IPS-NIHi11 (cell line): ENCODE measurements at places on chromosomes 2 and 18.

GRCh38 chr2:123732563-123732962 is 292.5 kb upstream of the CNTNAP5 start:
- no peak for DNase-seq

GRCh38 chr2:107091163-107091864 is 205.3 kb upstream of the ST6GAL2 start:
- peak; percentile 13 for DNase-seq

DNA sequence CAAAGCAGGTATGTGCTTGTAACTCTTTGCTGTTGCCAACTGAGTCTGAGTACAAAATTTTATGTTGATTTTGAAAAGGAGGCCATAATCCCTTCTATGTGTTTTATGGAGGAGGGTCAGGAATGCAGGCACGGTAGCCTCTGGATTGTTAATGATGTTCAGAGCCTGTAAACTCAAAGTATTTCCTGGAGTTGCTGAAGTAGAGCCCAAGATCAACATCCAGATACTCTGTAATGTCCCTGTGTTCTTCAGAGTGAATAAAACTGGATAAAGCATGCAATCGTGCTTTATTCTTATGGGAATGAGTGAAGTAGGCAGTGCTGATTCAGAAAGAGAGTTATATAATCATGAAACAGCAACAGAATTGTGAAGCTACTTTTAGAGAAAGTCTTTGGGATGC is 61.8 kb upstream of the CHRNA1 start:
- DNase-seq = no peak

- no peak for DNase-seq
Measured at GRCh38 chr18:36017232-36017631, 44.8 kb downstream of the RMP24 start.

- no peak for DNase-seq
Measured at GRCh38 chr2:45728458-45728942, 77.0 kb downstream of the PRKCE start.

GRCh38 chr2:10348891-10349290 is 46.2 kb downstream of the HPCAL1 start:
- DNase-seq = no peak

GRCh38 chr18:51196118-51196810 is 1.2 kb downstream of the MEX3C start:
- DNase-seq = no peak

GRCh38 chr2:135066710-135067109 is 14.6 kb downstream of the RAB3GAP1 start:
- no peak for DNase-seq

- DNase-seq = no peak
Measured at GRCh38 chr18:55345103-55345950, 242.7 kb downstream of the TCF4 start.

DNA sequence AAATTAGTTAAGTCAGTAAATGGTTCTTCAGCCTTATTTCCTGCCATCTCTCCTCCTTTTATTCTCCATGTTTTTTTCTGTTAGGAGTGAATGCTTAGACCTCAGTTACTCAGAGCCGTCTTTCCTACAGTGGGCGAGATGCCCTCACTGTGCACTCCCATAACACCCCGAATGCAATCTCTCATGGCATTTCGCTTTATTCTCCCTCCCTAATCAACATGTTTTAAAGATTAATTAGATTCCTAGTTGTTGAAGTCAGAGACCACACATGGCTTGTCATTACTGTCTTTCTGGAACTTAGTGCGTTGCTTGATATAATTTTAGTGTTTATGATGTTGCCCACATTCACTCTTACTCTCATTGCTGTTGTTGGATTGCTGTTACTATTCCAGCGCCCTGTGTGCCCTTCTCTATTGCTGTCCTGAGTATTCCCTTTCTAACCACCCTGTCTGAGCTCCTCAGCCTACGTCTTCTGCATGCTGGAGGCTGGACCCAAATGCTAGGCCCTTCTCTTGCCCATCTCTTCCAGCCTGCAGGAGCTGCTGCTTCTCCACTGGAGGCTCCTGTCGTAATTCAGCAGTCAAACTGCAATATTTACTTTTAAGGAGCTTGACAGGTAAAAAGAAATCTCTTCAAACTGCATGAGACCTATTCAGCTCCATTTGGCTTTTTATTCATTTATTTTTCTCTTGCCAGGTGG is 99.3 kb downstream of the MAP2 start:
- no peak for DNase-seq

- DNase-seq = no peak
Measured at GRCh38 chr2:8309131-8309530, 372.7 kb upstream of the ID2 start.

GRCh38 chr2:233418761-233419546 is 64.7 kb downstream of the DGKD start:
- no peak for DNase-seq

DNA sequence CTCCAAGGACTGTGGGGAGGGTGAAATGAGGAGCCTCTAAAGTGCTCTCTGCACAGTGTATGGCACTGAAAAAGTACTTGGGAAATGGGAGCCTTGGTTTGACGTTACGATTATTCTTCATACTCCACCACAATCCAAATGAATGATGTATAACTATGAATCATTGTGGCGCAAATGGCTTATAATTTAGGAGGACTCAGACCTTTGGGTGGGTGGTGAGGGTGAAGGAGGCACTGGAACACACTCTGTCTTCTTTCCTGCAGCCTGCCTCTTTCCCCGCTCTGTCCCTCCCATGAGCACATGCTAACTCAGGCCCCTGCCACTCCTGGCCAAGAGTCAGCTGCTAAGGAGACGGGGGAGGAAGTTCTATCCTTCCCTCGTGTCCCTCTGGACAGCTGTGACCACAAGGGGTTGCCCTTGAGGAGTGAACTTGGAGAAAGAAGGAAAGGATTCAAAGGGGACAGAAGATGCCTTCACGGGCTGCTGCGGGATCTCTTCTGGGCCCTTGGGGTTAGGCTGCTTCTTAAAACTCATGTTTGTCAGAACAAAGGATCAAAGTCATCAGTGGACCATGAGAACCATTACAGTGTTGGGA is 36.5 kb downstream of the POLR1A start:
- no peak for DNase-seq

GRCh38 chr2:69628325-69629021 is 15.1 kb downstream of the AAK1 start:
- no peak for DNase-seq

GRCh38 chr2:234406085-234406484 is 90.8 kb downstream of the ARL4C start:
- DNase-seq = no peak

GRCh38 chr2:232871418-232871834 is 1.4 kb downstream of the SNORC start:
- DNase-seq = no peak

- no peak for DNase-seq
Measured at GRCh38 chr2:64939332-64939917, 49.8 kb upstream of the SLC1A4 start.

DNA sequence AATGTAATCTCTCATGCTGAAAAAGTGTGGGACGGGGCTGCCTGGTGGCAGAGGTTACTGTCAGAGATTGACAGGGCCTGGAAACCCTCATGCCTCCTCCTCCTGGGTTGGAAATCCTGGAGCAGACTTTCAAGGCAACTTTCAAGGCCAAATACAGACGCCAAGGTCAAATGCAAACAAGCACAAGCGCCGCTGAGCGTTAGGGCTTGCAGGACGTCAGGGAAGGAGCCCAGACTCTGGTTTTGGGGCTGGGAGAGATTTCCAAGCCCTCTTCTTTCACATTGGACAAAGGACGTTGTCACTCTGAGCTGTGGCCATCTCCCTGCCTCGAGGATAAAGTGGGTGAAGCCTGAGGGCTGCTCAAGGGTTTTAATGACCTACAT is 120.1 kb downstream of the TWIST2 start:
- DNase-seq = no peak

DNA sequence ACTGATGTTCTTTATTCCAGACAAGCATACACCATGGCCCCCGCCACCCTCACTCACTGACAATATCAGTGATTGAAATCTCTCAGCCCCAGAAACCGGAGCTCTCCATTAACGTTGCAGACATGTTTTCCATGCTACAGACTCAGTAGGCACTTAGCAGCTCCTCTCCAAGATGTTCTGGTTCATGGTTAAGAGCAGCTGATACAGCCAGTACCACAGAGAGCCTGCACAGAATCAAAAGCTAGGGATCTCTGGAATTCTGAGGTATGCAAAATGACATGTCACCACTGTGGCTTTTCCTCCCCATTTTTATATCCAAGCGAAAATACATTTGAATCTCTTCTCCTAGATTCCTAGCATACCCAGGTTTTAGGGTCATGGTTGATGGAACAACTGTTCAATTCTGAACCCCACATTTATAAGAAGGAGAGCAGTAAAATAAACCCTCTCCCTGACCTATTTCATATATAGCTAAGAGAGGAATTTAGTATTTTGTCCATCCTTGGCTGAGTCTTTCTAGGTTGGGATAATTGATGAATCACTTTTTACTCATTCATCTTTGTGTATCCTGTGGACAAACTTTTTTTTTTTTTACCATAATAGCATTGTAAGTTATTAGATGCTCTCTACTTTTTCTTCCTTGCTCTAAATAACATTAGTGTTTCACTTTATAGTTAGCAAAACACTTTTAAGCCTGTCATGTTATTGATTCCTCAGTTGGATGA is 488.4 kb upstream of the PIK3C3 start:
- no peak for DNase-seq

GRCh38 chr2:108586631-108587030 is 52.4 kb downstream of the LIMS1 start:
- no peak for DNase-seq

- no peak for DNase-seq
Measured at GRCh38 chr2:43717322-43717721, 41.1 kb upstream of the C1GALT1C1L start.

GRCh38 chr2:182817558-182817957 is 48.9 kb downstream of the FRZB start:
- no peak for DNase-seq

GRCh38 chr18:38301621-38302020 is 736.0 kb upstream of the CELF4 start:
- no peak for DNase-seq

DNA sequence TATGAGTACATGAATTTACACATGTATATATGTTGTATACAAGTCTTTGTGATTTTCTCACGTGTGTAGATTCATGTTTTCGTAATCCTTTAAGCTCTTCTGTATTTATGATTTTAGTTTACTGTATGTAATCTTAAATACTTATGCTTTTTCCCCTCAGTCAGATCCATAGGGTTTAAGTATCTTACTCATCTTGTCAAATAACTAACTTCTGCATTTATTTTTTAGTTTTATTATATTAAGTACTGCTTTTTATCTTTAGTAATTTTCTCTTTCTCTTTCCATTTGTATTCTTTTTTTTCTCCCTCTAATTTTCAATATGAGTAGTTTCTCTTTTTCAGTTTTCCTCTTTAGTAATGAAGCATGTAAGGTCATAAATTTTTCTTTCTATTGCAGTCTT is 179.4 kb downstream of the LCLAT1 start:
- DNase-seq = no peak

GRCh38 chr18:56804395-56804794 is 153.2 kb downstream of the WDR7 start:
- DNase-seq = no peak

DNA sequence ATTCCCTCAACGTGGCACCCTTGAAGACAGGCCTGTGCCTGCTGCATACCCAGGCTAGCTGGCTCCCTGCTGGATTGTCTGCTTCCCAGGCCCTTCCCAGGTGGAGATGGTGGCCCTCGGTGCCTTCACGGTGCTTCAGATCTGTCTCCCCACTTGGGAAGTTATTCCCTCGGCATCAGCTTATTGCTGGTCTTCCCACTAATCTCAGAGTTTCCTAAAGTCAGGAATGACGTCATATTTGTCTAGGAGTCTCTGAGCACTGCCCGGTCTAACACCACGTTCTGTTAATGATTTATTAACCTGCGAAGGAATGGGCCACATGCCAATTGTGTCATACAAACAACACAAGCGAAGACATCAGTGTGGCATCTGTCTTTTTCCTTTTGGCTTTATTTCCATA is 269.8 kb upstream of the ID2 start:
- DNase-seq = no peak

GRCh38 chr18:48803518-48803917 is 147.2 kb downstream of the SMAD7 start:
- no peak for DNase-seq

DNA sequence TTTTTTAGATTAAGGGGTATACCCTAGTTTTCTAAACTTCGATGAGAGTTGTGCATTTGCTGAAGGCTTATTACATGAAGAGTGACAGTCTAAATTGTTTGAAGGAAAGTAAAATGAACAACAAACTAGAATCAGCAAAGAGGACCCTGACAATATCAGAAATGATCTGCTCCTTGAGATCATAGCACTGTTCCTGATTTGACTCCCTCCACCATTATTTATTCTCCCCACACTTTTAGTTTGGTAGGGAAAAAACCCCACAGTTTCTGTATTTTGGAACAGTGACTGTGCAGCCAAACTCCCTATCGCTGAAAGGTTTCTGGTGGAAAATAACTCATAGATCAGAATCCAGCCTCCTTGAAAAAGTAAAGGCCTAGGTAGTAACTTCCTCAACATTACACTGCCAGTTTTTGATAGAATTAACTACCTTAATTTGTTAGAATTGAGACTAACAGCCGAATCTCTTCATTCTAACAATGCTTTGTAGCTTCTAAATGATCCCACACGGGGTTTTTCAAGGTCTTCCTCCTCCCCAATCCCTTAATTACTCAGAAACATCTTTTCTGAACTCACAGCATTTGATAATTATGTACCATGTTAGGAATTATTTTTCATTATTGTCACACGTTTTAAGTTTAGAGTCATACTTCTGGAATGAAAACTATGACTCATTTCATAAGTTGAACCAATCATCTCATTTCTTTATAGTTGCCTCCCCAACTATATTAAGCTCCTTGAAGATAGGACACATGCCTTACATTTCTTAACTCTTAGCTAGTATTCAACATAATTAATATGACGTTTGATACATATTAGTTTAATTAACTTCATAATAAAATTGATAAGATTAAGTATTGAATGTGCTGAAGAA is 2.9 kb downstream of the MYL12A start:
- no peak for DNase-seq

GRCh38 chr18:5051207-5051606 is 145.8 kb downstream of the AKAIN1 start:
- DNase-seq = no peak

GRCh38 chr2:44682459-44682858 is 259.0 kb upstream of the SIX3 start:
- no peak for DNase-seq

- DNase-seq = no peak
Measured at GRCh38 chr2:127796389-127796788, 14.6 kb downstream of the WDR33 start.

- DNase-seq = no peak
Measured at GRCh38 chr2:147712051-147712450, 132.8 kb upstream of the ACVR2A start.

GRCh38 chr2:69961496-69961895 is at the start of gene ASPRV1:
TSS of gene ASPRV1 (minus strand) at chr2:69961631. CDS start at chr2:69961436, 195 bp downstream.
- no peak for DNase-seq

DNA sequence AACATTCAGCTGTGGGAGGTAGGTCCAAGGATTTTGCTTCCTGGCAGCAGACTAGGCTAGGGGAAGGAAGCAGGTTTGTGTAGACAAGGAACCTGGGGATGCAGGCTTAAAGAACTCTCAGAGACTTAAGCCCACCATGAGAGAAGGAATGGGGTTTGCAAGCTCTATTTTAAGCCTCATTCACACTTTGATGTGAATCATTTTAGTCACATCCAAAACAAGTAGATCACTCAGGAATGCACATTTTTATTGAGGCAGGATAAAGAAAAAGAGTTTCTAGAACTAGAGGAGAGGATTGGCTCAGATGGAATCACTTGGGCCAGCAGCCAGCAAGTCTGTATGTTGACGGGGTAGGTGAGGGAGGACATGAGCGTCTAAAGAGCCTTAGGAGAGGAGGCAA is 3.3 kb upstream of the NAPG start:
- DNase-seq = no peak
